Suppressor macrophage treated with lipopolysaccharide for 4 hours (primary cell): ENCODE measurements at places on chromosomes 6 and 20.
A peak's percentile ranks its signal among the peaks of the same experiment; 100 is the strongest.

- DNase-seq: no peak
Measured at GRCh38 chr6:44868910-44869309, 459.2 kb upstream of the RUNX2 start.

DNA sequence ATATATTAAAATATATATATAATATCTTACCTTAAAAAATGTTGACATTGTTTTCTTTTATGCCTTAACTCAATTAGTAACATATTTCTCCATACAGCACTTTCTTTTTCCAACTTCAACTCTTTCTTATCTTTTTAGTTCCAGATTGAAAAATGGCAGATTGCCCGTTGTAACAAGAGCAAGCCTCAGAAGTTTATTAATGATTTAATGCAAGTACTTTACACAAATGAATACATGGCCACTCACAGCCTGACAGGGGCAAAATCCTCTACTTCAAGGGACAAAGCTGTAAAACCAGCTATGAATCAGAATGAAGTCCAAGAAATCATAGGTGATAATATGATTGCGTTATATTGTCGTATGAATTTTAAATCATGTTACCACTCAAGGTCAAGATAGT lies 29.4 kb upstream of the KIAA1586 start:
- DNase-seq: no peak

GRCh38 chr6:4402477-4402976 lies 267.2 kb upstream of the ECI2 start:
- peak; percentile 47 for DNase-seq

GRCh38 chr20:2311329-2311728 lies 15.5 kb downstream of the TGM3 start:
- DNase-seq: peak; percentile 70

GRCh38 chr6:5663259-5663658 lies 343.5 kb downstream of the NRN1 start:
- no peak for DNase-seq

DNA sequence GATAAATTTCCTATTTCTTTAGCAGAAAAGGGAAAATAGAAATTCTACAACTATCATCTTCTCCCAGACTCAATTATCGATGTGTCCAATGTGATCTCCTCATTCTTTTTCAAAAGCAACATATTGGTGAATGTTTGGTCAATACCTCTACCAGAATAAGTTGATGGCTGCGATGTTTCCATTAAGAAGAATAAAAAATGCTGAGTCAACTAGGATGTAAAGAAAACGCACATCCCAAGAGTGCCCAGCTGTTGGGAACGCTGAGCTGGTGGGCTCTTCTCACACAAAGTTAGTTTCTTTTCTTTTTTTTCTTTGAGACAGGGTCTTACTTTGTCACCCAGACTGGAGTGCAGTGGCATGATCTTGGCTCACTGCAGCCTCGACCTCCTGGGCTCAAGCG lies 39.8 kb downstream of the RAMACL start:
- DNase-seq: no peak
